SK-N-SH (cell line): ENCODE measurements at places on chromosomes 2 and 18.
A peak's percentile ranks its signal among the peaks of the same experiment; 100 is the strongest.

DNA sequence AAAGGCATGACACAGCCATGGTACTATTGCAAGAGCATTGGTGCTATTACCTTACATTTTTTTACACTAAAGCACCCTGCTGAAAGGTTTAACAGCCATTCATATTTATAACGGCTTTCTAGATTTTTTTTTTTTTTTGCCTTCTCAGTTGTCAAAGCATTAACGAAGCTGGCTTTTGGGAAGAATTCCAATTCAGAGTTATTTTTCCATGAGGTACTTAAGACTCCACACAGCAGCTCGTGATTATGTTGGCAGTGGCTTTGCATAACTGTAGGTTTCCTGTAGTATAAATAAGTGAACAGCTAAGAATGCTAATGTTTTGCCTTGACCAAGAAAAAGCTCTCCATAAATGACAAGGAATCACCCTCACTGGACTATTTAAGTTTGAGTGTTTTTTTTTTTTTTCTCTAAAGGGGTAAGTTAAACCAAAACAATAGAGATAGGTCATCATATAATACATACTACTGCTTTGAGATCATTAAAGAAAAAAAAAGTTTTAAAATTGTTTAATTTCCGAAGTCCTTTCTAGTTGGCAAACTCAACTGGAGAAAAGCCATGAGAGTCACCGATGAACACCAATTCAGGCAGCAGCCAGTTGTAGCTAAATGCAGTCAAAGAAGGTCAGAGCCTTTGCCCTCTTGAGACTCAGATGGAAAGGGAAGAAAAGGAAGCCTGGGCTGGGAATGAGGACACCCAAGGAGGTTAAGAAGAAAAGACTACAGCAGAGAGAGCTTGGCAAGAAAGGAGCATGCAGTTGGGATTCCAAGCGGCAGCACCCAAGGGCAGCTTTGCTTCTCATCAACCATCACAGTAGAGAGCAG lies 187.4 kb upstream of the NCKAP5 start:
- no peak for DNase-seq

GRCh38 chr2:144477957-144478311 lies 42.0 kb downstream of the ZEB2 start:
- DNase-seq, result no peak

DNA sequence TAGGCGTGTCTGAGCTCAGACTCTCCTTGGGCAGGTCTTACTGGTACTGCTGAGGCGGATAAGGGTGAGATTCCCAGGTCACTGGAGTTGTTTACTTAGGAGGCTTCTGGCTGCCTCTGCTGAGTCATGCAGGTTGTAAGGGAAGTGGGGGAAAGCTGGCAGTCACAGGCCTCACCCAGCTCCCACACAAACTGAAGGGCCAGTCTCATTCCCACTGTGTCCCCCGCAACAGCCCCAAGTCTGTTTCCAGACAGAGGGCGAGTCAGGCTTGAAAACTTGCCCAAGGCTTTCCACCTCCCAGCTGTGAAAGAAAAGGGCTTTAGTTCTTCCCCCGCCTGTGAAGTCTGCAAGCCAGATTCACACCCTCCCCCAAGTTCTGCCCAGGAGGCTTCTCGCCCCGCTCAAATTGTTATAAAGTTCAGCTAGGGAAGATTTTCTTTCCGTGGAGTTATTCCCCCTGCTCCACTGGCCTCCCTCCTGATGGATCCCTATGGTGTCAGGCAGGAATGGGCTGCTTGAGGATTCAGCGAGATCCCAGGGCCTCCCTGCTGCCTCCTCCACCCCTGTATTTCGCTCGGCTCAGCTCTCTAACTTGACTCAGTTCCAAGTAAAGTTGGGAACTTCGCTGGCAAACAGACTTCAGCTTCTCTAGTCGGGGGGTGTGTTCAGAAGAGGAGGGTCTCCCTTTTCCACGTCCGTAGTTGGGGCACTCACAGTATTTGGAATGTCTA lies 248.6 kb downstream of the NR4A2 start:
- DNase-seq, result no peak

DNA sequence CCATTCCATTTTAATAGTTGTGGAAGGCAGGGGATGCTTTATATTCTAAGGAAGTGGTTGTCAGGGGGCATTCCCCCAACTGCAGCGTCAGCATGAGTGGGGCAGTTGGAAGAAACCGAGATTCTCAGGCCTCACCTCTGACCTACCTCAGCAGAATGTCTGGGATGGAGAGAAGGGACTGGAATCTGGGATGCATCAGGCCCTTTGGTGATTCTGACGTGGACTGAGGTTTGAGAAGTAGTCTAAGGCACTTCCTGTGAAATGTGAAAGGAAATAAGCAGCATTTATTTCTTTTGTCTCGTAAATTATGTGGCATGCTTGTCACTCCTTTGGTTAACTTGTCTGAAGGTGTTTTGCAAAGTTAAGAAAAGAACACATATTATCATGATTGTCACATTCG lies 540.7 kb upstream of the NETO1 start:
- DNase-seq, result no peak

- no peak for DNase-seq
These were observed 321.4 kb downstream of the CYP26B1 start for GRCh38 chr2:71826299-71826698.

DNA sequence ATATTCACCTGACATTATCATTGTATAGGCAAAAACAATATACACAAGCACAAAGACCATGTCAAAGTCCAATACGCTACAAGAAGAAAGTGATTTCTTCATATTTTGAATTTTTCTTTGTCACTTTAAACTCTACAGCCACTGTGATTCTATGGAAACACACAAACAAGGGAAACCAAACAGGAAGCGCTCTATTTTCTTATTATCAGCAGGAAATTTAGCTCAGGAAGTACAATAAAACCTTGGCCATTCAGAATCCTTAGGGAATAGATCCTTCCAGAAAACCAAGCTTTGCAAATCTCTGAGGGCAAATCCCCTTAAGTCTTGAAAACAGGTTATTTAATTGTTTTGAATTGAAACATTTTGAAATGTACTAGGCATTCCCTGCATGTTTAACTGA lies 336.2 kb downstream of the EPHA4 start:
- no peak for DNase-seq

- no peak for DNase-seq
These were observed 92.3 kb downstream of the DIS3L2 start for GRCh38 chr2:232053777-232054176.

GRCh38 chr18:55838319-55838718 lies 250.3 kb upstream of the TCF4 start:
- DNase-seq, result no peak

DNA sequence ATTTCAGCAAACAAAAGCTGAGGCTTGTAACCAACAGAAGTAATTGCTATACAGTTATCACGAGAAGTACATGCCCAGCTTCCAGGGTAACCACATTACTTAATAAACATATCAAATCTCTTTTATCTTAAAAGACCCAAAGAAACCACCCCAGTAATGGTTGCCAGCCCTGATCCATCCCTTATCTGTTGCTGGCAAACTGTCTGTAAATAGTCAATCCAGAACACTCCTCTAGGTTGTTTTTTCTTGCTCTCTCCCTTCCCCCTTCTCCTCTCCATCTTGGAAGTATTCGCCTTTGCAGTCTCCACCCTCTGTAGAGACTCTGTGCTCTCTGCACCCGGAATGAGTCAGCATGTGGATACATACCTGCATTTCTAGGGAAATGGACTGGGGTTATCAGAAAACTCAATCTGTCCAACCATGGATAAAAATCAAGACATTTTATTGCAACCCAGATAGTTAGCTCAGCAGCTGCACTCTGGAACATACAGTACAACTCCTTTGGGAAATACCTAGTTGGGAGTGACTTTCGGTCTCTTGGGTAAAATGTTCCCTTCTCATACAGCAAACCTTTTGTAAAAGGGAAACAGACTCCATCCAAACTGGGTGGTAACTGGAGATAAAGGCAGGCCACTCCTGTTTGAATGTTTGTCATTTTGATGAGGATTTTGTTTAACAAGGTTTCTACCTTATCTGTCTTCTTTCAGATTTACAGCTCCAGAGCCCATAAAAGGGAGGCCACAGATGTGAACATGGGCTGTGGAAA lies 123.5 kb upstream of the FOSL2 start:
- peak; percentile 56 for DNase-seq

- peak; percentile 12 for DNase-seq
These were observed 76.4 kb upstream of the ZEB2 start for GRCh38 chr2:144596073-144596871.

DNA sequence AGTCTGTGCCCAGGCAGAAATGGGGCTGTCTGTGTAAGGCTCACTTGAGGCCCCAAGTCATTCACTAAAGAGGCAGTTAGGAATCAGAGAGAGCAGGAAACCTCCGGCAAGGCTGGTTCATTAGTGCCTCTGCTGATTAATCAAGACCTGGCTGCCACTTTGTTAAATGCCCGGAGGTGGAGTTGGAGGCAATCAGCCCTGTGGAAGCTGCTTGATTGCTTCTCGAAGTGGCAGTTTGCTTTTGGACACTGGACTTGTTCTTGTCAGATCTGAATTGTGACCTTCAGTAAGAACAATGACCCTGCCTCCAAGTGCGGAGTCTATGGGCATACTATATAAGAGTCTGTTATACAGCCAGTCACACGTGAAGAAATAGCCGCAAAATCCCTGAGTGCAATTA lies 183.9 kb upstream of the LINC00305 start:
- no peak for DNase-seq

GRCh38 chr18:38606841-38607240 lies 1041.2 kb upstream of the CELF4 start:
- DNase-seq, result no peak

GRCh38 chr2:20596193-20596972 lies 54.5 kb downstream of the HS1BP3 start:
- no peak for DNase-seq

DNA sequence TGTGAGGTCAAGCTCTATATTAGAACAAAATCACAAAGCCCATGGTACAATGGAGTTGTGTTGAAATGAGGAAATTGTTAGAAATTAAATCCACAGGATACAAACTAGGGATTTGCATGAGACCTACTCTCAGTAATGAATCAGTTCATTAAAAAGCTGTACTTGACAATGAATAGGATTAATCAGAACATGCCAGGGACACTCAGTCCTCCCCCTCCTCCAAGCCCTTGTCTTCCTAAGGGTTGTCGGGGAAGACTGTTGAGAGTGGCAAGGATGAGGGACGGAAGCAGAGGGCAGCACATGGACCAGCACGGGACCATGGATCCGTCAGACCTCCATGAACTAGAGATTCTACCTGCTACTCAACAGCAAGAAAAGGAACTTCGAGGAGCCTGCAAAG lies 39.8 kb downstream of the SPRED2 start:
- DNase-seq, result no peak

DNA sequence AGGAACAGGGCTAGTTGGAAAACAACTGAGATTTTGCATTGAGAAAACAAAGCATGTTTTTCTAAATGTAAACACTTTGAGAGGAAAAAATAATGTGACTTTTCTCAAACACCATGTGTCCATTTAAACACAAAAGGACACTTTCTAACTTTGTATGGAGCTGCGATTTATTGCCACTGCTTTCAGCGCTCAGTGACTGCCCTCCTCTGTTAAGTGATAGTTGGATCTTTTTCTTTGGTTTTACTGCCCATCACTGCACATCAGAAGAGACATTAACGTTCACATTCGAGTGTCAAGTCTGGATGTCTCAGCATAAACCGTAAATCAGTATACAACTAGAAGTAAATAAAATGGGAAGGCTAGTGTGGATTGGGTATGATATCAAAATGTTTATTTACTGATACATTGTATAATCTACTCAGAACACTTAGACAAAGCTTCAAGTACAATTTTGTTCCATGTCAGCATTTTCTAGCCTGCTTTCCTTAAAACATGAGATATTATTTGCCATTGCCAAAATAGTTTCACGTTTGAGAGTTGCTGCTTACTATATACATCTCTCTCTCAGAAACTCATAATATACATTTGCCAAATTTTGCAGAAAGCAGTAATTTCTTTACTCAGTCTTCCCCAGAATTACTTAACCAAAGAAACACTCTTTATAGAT lies 237.6 kb downstream of the IKZF2 start:
- DNase-seq, result no peak

GRCh38 chr2:15427987-15428386 lies 133.1 kb downstream of the NBAS start:
- no peak for DNase-seq

- no peak for DNase-seq
These were observed 33.4 kb downstream of the EMX1 start for GRCh38 chr2:72950558-72951255.

DNA sequence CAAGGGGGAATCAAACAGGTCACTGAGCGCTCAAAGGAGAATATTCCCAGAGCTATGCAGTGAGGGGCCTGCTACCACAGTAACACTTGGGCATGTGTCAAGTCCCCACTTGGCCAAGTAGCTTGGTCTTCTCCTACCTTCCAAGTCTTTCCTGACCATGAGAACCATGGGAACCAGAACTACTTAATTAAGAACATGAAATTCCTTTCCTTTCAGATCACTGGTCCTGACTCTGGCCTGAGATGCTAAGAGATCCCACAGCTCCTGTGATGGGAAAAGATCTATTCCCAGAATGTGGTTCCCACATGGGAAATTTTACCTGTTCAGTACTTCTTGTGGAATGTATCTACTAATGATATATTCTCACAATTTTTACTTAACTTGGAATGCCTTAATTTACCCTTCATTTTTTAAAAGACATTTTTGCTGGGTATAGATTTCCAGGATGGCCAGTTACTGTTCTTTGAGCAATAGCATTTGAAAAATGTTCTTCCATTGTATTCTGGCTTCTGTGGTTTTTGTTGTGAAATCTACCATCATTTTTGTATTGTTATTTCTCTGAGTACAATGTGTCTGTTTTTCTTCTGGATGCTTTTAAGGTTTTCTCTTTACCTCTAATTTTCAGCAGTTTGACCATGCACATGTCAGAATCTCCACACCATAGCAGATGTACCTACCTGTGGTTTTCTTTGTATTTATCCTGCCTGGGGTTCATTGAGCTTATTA lies 37.9 kb downstream of the KCNIP3 start:
- no peak for DNase-seq

GRCh38 chr2:59027320-59027719 lies 786.2 kb upstream of the FANCL start:
- DNase-seq, result no peak

GRCh38 chr2:188450732-188451483 lies 159.2 kb downstream of the GULP1 start:
- peak; percentile 34 for DNase-seq

DNA sequence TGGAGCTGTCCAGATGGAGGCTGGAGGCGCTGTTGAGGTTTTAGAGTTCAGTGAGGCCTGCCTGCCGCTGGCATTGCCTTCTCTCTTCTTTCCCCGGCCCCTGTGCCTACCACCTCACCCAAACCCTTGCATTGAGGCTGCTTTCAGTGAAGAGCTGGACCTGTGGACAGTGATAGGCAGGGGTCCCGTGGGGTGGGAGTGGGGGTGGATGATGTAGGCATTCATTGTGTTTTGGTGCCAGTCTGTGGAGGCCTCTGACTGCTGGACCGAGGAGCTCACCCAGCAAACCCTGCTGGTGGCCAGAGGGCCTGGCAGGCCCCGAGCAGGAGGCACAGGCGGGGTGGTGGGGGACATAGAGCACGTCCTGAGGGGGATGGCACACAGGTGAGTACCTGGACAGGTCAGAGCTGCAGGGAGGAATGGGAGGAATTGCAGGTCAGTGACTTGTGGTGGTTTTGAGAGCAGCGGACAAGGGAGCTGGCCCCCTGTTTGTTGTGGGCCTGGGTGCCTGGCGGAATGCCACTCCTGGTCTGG lies 35.6 kb downstream of the NGEF start:
- DNase-seq, result no peak

- peak; percentile 70 for DNase-seq
These were observed 57.6 kb downstream of the VAPA start for GRCh38 chr18:9971313-9971920.

- no peak for DNase-seq
These were observed 1202.8 kb upstream of the ACVR2A start for GRCh38 chr2:146642066-146642465.

GRCh38 chr18:36247036-36247435 lies 50.5 kb upstream of the FHOD3 start:
- DNase-seq, result no peak
